Fibroblast of skin of left biceps (primary cell): ENCODE measurements at places on chromosomes 3 and 15.

DNA sequence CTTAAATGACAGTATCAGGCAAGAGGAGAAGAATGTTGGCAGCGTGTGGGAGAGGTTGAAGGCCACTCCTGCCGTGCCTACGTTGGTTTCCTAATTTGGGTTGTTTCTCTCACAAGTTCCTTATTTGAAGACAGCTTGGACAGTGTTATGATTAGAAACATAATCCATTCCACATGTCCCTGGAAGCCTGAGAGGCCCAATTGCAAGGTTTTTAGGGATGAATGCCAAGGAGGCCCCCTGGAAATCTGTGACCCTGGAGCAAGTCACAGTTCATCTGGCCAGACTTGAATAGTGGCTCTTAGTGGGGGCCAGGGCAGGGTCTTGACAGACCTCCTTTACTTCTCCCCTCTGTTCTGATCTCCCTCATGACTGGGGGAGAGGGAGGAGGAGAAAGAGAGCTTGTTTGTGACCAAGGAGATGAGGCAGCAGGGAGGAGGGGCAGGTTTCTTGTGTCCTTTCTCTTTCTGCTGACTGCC, 584.4 kb upstream of the TBL1XR1 start:
- peak; percentile 77 for DNase-seq

DNA sequence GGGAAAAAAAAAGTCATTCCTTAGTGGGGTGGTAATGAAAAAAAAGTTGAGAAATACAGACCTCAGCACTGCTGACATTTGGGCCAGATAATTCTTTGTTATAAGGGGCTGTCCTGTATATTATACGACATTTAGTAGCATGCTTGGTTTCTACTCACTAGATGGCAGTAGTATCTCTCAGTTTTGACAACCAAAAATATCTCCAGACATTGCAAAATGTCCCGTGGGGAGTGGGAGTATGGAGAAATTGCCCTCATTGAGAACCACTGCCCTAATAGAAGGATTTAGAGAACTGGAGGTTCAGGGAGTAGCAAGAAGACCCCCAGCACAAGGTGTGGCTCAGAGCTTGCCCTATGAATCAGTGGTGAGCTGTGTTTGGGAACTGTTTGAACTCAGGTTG, 28.6 kb upstream of the TEX264 start:
- DNase-seq: no peak

DNA sequence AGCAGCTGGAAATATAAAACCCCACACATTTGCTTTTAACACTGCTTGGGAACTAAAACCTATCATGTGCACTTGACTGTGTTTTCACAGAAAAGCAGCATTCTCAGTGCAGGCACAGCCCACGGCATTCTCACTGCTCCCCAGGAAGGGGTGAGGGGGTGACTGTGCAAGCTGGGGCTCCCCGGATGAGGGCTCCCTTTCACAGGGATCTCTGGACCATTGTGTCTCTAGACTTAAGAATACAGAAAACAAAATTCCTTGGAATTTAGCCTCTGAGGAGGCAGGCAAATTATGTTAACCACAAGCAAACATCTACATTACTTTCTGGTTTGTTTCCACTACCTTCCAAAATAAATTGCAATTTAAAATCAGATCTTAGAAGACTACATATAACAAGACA, 100.3 kb downstream of the FSIP1 start:
- DNase-seq: no peak

DNA sequence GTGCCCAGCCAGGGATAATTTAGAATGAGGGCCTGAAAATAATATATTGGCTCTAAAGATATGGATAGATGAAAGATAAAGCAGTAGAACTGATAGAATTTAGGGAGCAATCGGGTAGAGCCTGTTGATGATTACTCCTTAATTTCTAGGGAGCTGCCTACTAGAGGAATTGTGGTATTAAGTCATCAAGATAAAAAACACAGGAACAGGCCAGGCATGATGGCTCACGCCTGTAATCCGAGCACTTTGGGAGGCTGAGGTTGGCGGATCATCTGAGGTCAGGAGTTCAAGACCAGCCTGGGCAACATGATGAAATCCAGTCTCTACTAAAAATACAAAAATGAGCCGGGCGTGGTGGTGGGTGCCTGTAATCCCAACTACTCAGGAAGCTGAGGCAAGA, 130.4 kb downstream of the PCCB start:
- DNase-seq: no peak

- no peak for DNase-seq
Measured at GRCh38 chr3:10706156-10706739, 109.8 kb upstream of the SLC6A11 start.
